ENCODE measurements at places on chromosomes 16 and 17. TPM values are rescaled to one million over a fixed set of nuclear protein-coding genes. Genes with fewer than 3 reads are reported as not detected.
A peak's percentile ranks its signal among the peaks of the same experiment; 100 is the strongest.

DNA sequence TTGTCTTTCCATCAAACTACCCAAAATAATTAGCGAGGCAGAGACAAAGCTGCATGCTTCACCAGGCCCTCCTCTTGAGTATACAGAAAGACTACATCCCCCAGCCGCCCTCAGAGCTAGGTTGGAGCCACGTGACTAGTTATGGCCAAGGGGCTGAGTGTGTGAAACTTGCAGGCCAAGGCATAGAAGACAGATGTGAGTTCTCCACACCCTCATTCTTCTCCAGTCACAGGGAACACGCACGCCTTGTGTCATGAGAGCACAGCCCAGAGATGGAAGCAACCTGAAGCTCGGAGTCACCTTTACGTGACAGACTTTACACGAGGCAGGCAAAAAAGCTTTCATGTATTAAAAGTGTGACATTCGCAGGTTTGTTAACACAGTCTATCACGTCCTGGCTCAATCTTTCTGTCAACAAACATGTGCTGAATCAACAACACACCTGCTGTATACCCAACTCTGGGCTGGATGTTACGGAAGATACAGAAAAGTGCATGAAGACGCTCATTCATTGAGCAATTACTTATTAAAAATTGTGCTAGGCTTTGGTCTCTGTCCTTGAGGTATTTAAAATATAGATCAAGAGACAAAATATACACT is 38.3 kb downstream of the STX8 start:
- no peaks in the 10 kb centered on the region for H3K27me3 ChIP-seq
- no peak overlapping the region for H3K4me3 ChIP-seq
- H3K36me3 ChIP-seq: no peaks in the 10 kb centered on the region
- H3K27ac ChIP-seq: no peak overlapping the region

GRCh38 chr17:77217566-77217965 is 76.8 kb downstream of the SEC14L1 start:
- no peak for DNase-seq
- H3K36me3 ChIP-seq: peaks cover 31% of the 10 kb centered on the region
- H3K27ac ChIP-seq: no peak overlapping the region
- no peak overlapping the region for H3K4me3 ChIP-seq
- H3K4me1 ChIP-seq: no peaks in the 10 kb centered on the region
- H3K27me3 ChIP-seq: no peaks in the 10 kb centered on the region

GRCh38 chr16:89576153-89577054 is 846 bp downstream of the CPNE7 start:
- DNase-seq: no peak
- H3K4me3 ChIP-seq: no peak overlapping the region
- no peaks in the 10 kb centered on the region for H3K36me3 ChIP-seq
- peaks cover 20% of the 10 kb centered on the region for H3K4me1 ChIP-seq
- peaks cover 33% of the 10 kb centered on the region for H3K27me3 ChIP-seq

- H3K27ac ChIP-seq: no peak overlapping the region
- no peak overlapping the region for H3K4me3 ChIP-seq
- H3K4me1 ChIP-seq: peaks cover 25% of the 10 kb centered on the region
- H3K27me3 ChIP-seq: no peaks in the 10 kb centered on the region
- DNase-seq: peak; percentile 64
Measured at GRCh38 chr17:81537856-81538555, 9.8 kb downstream of the FSCN2 start.

GRCh38 chr16:3595110-3595486 is 16.3 kb downstream of the SLX4 start:
- no peak for DNase-seq
- peaks cover 38% of the 10 kb centered on the region for H3K36me3 ChIP-seq

GRCh38 chr16:8686031-8686621 is 11.7 kb downstream of the ABAT start:
- no peak overlapping the region for H3K27ac ChIP-seq
- H3K36me3 ChIP-seq: peaks cover 12% of the 10 kb centered on the region
- H3K4me1 ChIP-seq: peaks cover 8% of the 10 kb centered on the region
- DNase-seq: peak; percentile 40
- H3K27me3 ChIP-seq: no peaks in the 10 kb centered on the region

- no peak overlapping the region for H3K27ac ChIP-seq
- H3K4me3 ChIP-seq: no peak overlapping the region
- peaks cover 68% of the 10 kb centered on the region for H3K36me3 ChIP-seq
- no peaks in the 10 kb centered on the region for H3K27me3 ChIP-seq
- no peaks in the 10 kb centered on the region for H3K4me1 ChIP-seq
Measured at GRCh38 chr16:10999300-10999699, 54.9 kb downstream of the CLEC16A start.

Gene SLC13A2
- total RNA-seq: not detected

Gene SLC12A3
- not detected for total RNA-seq

DNA sequence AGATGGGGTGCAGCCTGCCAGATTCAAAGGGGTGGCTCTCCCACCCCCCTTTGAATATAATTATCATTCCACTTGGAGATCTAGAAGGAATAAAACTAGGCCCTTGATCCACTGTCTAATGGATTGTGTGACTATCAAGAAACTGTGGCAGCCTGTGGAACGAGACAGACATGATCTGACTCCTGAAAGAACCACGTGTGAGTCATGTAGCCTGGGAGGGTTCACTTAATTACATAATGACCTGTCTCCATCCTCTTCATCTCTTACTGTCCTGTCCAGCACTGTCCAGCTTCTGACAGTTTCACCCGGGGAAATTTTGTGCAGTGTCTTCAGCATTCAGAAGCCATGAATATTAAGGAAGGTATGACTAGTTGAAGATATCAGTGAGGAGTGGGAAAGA is 43.3 kb upstream of the CDH13 start:
- peaks cover 19% of the 10 kb centered on the region for H3K4me1 ChIP-seq
- H3K27me3 ChIP-seq: no peaks in the 10 kb centered on the region
- H3K36me3 ChIP-seq: no peaks in the 10 kb centered on the region
- no peak overlapping the region for H3K4me3 ChIP-seq

Data from stomach (tissue), 19 donors.